Fibroblast of skin of right quadriceps (primary cell): ENCODE measurements at places on chromosomes 12 and 14.

GRCh38 chr12:116502141-116502725, 56.9 kb upstream of the MAP1LC3B2 start:
- DNase-seq, result no peak

DNA sequence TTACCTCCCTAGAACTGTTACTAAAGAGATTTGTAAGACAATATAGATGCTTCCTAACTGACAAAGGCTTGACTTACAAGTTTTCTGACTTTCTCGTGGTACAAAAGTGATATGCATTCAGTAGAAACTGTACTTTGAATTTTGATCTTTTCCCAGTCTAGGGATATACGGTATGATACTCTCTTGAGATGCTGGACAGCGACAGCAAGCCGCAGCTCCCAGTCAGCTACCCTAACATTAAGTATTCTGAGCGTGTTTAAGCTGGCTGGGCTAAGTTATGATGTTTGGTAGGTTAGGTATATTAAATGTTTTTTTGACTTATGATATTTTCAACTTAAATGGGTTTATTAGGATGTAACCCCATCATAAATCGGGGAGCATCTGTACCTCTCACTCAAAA, 55.2 kb upstream of the CDKL1 start:
- DNase-seq, result no peak

GRCh38 chr12:106138633-106139421, at the start of gene NUAK1:
Gene NUAK1 (minus strand): TSS chr12:106138954. CDS start chr12:106138653, 301 bp downstream.
- peak; percentile 83 for DNase-seq

- no peak for DNase-seq
These were observed 717 bp upstream of the ZNF839 start for GRCh38 chr14:102318781-102319276.

- no peak for DNase-seq
These were observed 98.2 kb downstream of the ADAMTS20 start for GRCh38 chr12:43453761-43454160.

DNA sequence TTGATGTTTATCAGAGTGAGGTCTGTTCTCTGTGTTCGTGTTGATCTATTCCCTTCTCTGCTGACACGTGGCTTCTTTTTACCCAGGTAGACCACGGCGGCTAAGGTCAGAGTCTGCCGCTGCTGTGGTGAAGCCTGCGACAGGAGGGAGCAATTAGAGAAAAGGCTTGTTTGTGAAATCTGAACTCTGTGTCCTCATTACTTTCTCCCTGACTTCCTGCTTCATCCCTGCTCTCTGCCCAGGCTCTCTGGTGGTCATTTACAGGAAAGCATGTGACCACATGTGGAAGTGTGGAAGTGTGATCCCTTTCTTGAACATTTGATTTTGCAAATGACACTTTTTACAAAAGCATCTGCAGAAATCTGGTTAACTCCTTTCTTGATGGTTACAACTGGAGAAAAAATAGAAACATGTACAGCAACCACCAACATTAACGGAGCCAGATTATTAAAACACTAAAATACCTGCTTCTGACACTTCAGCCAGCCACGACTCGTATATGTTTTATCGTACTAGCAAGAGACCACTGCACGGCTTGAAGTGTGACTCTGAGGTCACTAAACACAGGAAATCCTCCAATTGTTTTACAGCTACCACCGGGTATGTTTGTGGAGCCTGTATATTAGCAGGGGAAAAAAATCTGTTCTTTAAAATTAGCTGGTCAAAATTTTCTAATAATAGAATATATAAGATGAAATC, 388.6 kb upstream of the TMPO start:
- no peak for DNase-seq

DNA sequence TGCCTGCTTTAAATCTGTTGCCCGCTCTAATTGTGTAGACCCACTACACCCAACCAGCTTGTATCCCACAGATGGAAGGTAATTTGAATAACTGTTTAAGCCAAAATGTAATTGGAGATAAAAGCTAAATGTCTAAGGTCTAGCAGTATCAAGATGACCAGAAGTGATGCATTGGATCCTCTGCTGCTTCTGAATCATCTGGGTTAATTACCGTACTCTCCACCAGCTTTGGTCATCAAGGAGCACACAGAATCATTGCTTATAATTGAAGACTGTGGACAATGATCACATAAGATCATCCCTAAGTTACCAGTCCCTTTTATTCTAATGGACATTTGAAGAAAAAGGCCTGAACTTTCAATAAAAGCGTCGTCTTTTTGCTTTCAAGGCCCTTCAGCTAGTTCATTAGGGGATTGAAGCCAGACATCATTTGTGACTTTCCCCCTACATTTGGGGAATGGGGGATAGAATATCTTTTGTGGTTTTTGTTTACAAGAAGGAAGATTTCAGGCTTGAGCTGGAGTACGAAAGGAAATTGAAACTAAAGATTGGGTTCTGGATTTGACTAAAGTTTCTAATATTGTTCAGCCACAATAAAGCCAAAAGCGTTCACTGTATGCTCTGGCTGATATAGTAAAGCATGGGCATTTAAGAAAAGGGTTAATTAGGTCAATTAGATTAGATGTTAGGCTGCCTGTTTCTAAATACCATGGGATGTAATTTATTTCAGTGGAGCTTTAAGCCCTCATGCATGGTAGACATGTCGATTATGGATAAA, 123.2 kb downstream of the CHST11 start:
- DNase-seq, result no peak

DNA sequence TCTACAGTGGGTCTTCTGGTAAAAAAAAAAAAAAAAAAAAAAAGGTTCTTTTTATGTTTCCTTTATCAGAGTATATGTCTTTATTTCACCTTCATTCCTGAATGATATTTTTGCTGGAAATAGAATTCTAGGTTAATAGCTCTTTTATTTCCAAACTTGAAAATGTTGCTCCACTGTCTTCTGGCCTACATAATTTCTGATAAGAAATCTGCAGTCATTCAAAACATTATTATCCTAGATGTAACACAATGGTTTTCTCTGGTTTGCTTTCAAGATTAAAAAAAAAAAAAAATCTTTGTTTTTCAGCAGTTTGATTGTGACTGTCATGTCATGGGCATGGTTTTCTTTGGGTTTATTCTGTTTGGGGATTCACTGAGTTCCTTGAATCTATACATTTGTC, 19.5 kb downstream of the DCP1B start:
- no peak for DNase-seq

DNA sequence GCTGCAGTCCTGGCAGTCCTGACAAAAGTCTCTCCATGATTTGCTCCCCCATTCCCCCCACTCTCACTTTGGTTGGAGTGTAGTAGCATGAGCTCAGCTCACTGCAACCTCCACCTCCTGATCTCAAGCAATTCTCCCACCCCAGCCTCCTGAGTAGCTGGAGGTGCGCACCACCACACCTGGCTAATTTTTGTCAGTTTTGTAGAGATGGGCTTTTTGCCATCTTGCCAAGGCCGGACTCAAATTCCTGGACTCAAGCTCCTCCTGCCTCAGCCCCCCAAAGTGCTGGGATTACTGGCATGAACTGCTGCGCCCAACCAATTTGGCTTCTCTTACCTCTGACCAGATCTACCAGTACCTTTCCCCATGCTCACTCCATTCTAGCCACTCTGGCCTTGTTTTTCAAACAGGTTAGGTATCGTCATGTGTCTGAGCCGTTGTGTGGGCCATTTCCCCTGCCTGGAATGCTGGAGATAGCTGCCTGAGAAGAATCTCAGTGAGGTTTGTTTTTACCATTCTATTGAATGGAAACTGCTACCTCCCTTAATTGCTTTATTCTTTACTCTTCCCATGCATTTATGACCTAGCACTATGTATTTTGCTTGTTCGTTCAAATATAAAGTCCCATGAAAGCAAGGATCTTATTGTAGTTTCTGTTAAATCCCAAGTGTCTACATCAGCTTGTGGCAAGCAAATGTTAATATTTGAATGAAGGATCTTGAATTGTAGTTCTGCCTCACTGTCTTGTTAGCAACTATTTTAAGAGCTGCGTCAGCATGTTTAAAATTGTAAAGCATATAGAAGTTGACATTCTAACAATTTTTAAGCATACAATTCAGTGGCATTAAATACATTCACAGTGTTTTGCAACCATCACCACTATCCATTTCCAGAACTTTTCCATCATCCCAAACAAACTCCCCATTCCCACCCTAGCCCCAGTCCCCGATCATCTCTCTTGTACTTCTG, 39.7 kb downstream of the CPSF6 start:
- no peak for DNase-seq

- peak; percentile 22 for DNase-seq
These were observed 23.4 kb downstream of the POLR3B start for GRCh38 chr12:106380954-106381353.

DNA sequence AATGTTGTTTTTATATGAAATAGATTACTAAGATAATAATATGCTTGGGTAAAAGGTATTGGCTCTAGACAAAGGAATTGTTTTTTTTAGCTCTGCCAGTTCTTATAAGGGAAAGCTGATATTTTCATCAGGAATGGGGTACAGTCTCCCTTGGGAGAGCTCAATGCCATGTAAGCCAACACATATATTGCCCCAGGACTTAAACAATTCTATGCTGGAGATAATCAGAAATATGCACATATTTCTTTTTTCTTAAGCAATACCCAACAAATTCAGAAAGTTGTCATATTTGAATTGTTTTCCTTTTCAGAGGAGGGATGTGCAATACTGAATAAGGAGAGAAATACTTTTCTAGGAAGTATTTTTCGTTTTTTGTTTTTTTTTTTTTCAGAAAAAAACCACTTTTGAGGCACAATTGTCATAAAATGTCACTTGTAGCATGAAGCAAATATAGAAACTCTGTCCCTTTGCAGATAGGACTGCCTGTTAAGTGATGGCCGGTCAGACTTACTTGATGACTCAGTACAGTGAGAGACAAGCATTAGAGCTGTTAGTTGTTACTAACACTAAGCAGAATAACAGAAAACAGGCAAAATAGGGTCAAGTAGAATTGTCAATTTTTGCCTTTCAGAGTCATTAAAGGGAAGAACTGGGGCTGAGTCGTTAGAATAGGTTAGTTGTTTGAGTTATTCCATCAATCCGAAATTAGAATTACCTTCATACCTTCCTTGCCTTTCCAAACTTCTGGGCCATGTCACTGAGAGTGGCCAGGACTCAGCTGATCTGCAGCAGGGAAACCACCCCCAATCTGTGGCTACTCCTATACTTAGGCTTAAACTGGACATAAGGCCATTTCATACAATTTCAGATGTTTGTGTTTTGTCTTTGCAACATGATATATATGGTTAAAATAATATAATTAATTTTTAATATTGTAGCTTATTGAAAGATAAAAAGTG, 168.1 kb downstream of the SLC38A4 start:
- DNase-seq, result peak; percentile 42

- peak; percentile 98 for DNase-seq
These were observed 108.3 kb downstream of the NUAK1 start for GRCh38 chr12:106030210-106031071.

GRCh38 chr14:87149583-87150354, 843.2 kb downstream of the GALC start:
- DNase-seq, result peak; percentile 95

GRCh38 chr12:90991952-90992465, 12.8 kb downstream of the EPYC start:
- DNase-seq, result no peak

- no peak for DNase-seq
These were observed 39.7 kb upstream of the SMUG1 start for GRCh38 chr12:54228471-54228870.

GRCh38 chr12:108815875-108816594, 41.3 kb downstream of the SSH1 start:
- DNase-seq, result peak; percentile 38

- DNase-seq, result no peak
These were observed 23.8 kb downstream of the DNM1L start for GRCh38 chr12:32702946-32703345.

GRCh38 chr12:27515671-27516070, 8.3 kb upstream of the PPFIBP1 start:
- DNase-seq, result no peak

GRCh38 chr14:56799343-56799645, 11.0 kb downstream of the OTX2 start:
- no peak for DNase-seq

- no peak for DNase-seq
These were observed 367.6 kb upstream of the PRICKLE1 start for GRCh38 chr12:42957136-42957535.

GRCh38 chr12:46357438-46358324, 14.9 kb downstream of the SLC38A2 start:
- peak; percentile 89 for DNase-seq

- no peak for DNase-seq
These were observed 18.3 kb downstream of the SLC38A2 start for GRCh38 chr12:46354111-46354801.
